ENCODE measurements at places on chromosomes 7 and 10.
A peak's percentile ranks its signal among the peaks of the same experiment; 100 is the strongest.

GRCh38 chr10:83871187-83872081 is 267.9 kb upstream of the GHITM start:
- no peaks in the 10 kb centered on the region for H3K27me3 ChIP-seq
- no peak overlapping the region for H3K4me3 ChIP-seq
- DNase-seq, result peak; percentile 71
- H3K4me1 ChIP-seq, result no peaks in the 10 kb centered on the region
- no peak overlapping the region for H3K27ac ChIP-seq

DNA sequence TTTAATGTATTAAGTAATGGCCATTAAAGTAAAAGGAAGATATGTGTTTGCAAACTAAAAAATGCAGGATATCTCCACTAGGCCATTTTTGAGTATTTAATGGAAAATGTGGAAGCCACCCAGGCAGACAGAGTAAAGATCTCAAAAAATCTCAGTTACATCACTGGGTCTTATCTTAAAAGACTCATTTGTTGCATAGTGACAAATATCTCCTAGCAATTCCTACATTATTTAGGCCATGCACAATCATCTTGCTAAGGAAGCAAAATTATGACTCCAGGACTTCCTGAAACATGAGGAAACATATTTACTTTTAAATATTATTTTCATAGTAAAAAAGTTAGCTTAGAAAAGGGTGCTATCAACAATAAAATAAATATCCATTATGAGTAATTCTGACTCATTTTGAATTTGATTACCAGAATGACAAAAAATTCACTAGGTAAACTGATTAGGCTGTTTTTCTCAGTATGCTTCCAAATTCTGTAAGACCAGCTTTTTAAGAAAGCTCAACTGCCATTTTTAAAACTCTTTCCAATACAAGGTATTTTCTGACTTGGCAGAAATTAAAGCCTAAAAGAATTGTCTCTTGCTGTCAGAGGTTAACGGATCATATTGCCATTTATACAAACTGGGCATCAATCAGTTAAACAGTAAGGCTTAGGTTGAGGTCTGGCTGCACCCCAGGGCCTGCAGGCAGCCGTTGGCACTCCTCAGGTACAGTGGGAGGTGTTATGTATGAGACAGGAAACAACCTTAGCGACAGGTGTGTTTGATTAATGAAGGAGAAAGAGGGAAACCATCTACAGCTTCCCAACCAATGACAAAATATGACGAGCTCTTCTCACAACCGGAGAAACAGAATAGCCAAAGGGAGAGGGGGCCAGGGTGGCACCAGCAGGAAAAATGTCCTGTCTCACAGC is 31.8 kb downstream of the PCLO start:
- no peaks in the 10 kb centered on the region for H3K36me3 ChIP-seq
- peaks cover 15% of the 10 kb centered on the region for H3K4me1 ChIP-seq
- no peak overlapping the region for H3K27ac ChIP-seq
- DNase-seq, result peak; percentile 12

GRCh38 chr7:134920026-134920753 is 66.1 kb upstream of the AGBL3 start:
- no peaks in the 10 kb centered on the region for H3K36me3 ChIP-seq
- H3K27me3 ChIP-seq, result no peaks in the 10 kb centered on the region
- DNase-seq, result no peak

GRCh38 chr7:138063400-138063799 is 12.9 kb upstream of the AKR1D1 start:
- no peaks in the 10 kb centered on the region for H3K27me3 ChIP-seq
- no peak overlapping the region for H3K4me3 ChIP-seq
- no peak for DNase-seq
- H3K27ac ChIP-seq, result no peak overlapping the region
- H3K36me3 ChIP-seq, result no peaks in the 10 kb centered on the region

DNA sequence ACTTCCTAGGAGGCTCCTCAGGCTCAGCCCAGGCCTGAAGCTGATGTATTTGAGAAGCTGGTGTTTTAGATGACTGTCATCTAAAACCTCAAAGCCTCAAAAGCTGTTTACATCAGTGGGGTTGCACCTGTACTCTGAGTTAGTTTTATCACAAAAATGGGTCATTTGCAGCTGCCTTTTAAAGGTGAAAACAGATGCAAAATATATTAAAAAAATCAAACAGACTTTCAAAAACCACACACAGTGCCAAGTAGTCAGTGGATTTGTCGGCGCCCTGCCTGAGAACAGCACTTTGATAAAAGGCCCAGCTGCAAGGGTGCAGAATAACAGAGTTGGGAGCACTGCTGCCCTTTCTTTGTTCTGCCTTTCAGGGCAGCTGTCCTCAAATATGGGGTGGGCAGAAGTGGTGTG is 103.0 kb downstream of the VOPP1 start:
- no peak overlapping the region for H3K27ac ChIP-seq
- no peak overlapping the region for H3K4me3 ChIP-seq
- H3K27me3 ChIP-seq, result no peaks in the 10 kb centered on the region
- no peaks in the 10 kb centered on the region for H3K4me1 ChIP-seq
- no peaks in the 10 kb centered on the region for H3K36me3 ChIP-seq
- no peak for DNase-seq

GRCh38 chr10:49083261-49083660 is 32.1 kb downstream of the VSTM4 start:
- peaks cover 73% of the 10 kb centered on the region for H3K4me1 ChIP-seq
- peak overlapping the region; percentile 85 for H3K27ac ChIP-seq
- H3K36me3 ChIP-seq, result no peaks in the 10 kb centered on the region
- DNase-seq, result peak; percentile 62
- no peaks in the 10 kb centered on the region for H3K27me3 ChIP-seq
